EL (cell line): ENCODE measurements at places on chromosomes 1 and 21.

DNA sequence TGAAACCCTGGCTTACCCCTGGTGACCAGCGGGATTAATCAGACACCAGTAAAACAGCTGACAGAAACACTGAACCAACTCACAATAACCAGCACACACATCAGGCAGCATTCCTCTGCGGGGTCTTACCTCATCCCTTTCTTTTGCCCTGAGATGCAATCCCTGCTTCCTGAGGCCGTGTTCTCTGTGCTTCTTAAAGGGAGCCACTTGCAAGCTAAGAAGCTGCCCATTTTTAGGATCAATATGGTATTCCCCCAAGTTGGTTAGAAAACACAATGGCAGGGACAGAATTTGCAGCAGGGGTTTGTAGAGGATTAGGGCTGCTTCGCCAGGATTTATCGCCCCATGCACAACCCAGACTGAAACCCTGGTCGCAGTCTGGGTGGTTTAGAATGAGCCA lies 74.7 kb upstream of the OLIG2 start:
- no peak for DNase-seq

DNA sequence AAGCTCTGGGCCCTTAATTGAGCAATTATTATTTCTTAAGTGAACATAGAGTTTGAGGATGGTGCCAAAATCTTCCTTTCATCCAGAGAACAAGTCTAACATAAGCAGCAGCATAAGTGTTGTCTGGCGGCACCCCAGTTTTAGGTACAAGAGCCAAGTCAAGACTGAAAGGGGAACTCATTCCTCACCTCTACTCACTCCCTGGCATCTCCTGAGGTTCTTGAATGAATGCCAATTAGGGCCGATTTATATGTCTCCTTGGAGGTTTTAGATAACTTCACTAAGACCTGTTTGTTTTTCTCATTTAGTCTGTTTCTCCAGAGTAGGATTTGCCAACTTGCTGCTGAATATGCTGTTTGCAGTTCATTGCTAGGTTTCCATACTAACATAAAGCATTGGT lies 42.6 kb upstream of the ADGRL2 start:
- DNase-seq, result no peak

- peak; percentile 79 for DNase-seq
Measured at GRCh38 chr1:181173761-181174447, 85.4 kb downstream of the IER5 start.

GRCh38 chr1:224168859-224169380 lies 14.1 kb upstream of the DEGS1 start:
- DNase-seq, result peak; percentile 77

- DNase-seq, result no peak
Measured at GRCh38 chr1:9356021-9356420, 63.3 kb downstream of the SPSB1 start.

DNA sequence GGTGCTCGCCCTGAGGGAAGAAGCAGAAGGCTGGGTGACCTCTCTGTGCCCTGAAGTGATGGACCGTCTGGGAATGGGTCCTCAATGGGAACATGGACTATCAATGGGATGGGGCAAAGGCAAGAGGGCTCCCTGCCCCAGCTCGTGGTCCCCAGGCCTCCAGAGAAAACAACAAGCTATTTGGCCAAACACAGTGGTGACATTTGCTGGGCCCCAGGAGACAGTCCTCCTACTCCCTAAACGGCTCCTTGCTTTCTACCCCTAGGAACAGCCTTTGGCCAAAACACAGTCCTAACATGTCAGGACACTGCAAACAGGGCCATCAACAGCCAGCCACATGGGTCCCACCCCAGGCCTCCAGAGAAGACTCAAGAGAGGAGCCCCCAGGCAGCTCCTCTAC lies 102.8 kb downstream of the RAVER2 start:
- DNase-seq, result no peak

GRCh38 chr1:55512466-55512865 lies 297.3 kb upstream of the USP24 start:
- no peak for DNase-seq

- DNase-seq, result peak; percentile 75
Measured at GRCh38 chr21:28540514-28540913, 452.2 kb downstream of the LTN1 start.

DNA sequence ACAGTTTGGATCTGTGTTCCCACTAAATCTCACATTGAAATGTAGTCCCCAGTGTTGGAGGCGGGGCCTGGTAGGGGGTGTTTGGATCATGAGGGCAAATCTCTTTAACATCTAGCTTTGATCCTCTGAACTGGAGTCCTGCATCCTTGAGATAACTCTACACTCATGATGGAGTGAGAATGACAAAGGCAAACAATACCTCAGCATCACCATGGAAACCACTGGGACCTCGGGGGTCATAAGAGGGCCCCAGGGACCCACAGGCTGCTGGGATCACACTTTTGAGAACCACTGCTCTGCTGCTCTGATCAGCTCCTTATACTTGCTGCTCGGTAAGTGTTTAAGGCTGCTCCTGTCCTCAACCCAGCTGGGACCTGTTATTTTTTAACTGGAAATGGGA lies 13.4 kb upstream of the OBSCN start:
- no peak for DNase-seq

- no peak for DNase-seq
Measured at GRCh38 chr1:31588751-31589515, 12.6 kb downstream of the TINAGL1 start.

GRCh38 chr21:45060089-45060488 lies 14.3 kb upstream of the ADARB1 start:
- DNase-seq, result no peak

- DNase-seq, result no peak
Measured at GRCh38 chr1:180949616-180950000, 36.9 kb downstream of the KIAA1614 start.

GRCh38 chr1:193538003-193538354 lies 351.6 kb upstream of the B3GALT2 start:
- DNase-seq, result no peak

GRCh38 chr1:238489006-238489405 lies 598.3 kb upstream of the ZP4 start:
- peak; percentile 55 for DNase-seq

DNA sequence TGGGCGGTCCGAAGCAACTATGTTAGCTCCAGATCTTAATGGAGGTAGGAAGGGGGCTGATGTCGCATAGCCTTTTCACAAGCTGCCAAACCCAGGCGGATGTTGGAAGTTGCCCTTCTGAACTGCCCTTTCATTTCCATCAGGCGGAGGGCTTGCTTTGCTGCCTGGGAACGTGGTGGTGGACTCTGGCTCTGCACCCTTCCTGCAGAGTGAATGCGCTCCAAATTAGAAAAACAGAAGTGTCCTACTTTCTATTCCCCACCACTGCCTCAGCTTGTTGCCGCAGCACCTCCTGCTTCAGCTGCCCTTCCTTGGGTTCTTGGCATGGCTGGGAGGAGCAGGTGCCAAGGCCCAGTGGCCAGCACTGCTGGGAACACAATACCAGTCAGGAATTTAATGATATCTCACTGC lies 60.6 kb downstream of the AK4 start:
- DNase-seq, result no peak

- DNase-seq, result peak; percentile 49
Measured at GRCh38 chr1:37561133-37562132, 4.7 kb downstream of the DNALI1 start.

DNA sequence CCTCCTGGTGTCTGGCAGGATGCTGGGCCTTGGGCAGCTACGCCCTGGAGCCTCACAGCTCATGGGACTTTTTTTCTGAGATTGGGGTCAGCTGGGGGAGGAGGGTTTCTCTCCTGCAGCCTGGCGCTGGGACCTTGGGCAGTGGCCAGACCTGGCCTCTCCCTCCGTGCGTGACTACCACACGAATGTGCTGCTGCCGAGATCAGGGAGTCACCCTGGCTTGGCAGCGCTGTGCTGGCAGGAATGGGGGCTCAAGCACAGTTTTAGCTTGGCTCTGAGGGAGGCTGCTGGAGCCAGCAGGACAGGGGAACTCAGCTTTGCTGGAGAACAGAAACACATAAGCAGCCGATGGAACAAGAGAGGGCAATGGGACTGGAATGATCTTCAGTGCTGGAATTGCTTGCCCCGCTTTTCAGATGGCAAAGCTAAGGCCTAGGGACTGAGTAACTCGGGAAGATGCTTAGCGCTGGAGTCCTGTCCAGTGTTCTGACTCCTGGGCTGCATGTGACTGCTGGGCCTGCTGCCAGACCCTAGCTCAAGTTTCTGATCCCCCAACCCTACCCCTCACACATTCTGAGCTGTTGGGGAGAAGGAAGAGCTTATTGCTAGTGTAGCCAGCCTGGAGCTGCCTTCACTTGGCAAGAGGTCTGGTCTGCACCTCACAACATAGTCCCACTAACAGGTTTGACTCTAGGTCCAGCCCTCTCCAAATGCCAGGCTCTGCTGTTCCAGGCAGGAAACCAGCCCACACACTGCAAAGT lies 69.9 kb downstream of the NAV1 start:
- no peak for DNase-seq

- DNase-seq, result peak; percentile 73
Measured at GRCh38 chr1:26408604-26409003, 2.0 kb upstream of the LIN28A start.

GRCh38 chr1:9907441-9907840 lies 2.6 kb downstream of the CTNNBIP1 start:
- DNase-seq, result no peak

DNA sequence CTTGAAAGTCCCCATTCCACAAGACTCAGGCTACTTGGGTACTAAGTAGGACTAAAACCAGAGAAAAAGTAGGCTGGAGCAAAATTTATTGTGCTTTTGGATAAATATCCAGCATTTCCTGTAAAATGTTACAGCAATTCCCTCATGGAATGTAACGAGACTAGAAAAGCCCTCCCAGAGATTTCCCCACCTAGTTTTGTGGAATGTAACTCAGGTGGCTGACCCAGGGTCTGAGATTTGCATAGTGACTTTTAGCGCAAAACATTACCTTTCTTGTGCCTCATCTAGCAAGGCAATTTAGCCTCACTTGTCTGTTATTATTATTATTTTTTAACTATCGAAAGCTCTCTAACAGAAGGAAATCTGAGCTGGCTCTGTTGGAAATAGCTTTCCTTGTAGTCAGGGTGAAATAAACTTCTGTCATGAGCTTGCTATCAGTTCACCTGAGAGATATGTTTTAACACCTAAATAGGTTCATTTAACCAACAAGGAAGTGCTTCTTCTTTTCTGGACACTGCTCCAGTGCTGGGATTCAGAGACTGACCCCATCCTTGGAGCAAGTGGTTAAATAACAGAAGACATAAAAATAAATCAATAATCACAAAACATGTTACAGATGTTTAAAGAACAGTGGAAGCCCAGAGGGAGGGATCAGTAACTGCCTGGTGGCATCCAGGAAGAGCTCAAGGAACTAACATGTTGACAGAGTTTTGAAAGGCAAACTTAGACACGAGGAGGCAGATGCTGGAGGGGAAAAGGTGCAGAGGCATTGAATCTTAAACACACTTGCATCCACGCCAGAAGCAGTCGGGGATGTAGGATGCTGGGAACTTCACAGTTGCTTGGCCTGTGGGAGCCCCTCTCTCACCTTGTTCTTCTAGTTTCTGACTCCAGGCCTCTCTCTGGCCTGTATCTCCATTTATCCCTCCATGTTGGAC lies 68.3 kb upstream of the RHOU start:
- DNase-seq, result no peak

DNA sequence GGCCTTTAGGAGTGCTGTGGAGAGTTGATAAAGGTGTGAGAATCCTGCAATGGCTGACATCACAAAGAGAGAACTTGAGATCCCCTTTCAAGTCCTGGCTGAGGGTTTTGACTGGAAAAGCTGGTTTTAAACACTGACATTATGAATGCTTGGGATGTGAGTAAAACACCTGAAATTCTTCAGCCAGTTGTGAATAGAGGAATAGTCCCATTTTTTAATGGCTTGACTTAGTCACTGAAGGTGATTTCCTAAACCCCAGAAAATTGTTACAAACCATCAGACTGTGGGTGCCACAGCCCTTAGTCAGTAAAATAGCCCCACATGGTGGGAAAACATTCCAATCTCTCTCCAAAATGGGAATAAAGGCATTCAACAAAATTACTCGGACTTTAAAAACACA lies 107.7 kb upstream of the LMO4 start:
- peak; percentile 39 for DNase-seq

- peak; percentile 41 for DNase-seq
Measured at GRCh38 chr1:161139766-161140165, 7.3 kb upstream of the DEDD start.

- no peak for DNase-seq
Measured at GRCh38 chr1:169022648-169023047, 83.8 kb upstream of the ATP1B1 start.

DNA sequence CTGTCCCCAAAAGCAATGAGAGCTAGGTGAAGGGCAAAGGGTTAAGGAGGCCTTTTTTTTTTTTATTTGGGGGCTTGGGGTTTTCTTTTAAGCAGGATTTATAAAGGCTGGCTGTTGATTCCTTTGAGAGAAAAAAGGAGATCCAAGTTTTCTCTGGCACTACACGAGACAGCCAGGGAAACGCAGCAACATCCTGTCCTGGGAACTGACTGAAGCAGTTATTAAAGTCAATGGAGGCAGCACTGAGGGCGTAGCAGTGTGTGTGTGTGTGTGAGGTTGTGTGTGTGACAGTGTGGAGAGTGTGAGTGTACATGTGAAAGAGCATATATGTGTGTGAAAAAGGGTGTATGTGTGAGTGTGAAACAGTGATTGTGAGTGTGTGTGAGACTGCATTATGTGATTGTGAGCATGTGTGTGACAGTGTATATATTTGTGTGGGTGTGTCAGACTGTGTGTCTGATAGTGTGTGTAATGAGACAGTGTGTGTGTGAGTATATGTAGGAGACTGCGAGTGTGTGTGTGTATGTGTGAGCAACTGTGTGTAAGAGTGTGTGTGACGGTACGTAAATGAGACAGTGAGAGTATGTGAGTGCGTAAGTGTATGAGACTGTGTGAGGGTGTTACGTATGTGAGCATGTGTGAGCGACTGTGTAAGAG lies 65.9 kb upstream of the TIAM1 start:
- DNase-seq, result no peak

DNA sequence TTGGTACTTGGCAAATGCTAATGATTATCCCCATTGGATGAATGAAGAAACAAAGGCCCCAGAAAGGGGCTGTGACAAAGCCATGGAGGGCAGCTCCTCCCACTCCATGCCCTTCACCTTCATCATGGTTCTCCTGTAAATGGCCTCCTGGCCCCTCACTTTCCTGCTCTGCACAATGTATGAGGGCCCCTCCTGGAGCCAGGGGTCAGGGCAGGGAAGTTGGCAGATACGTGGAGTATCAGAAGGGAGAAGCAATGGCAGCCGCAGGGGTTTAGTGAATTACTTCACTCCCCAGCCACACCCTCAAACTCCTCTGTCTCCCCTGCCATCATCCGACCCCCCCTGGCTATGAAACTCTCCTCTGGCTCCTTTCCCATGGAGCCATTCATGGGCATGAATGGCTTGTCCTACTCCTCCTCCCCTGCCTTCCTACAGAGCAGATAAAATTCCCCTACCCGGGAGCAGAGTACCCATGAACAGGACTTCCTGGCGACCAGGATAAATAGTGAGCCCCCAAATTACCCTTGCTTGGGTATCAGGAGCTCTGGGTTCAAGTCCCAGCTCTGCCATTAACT lies 86.3 kb downstream of the CAMK2N1 start:
- DNase-seq, result no peak

- DNase-seq, result no peak
Measured at GRCh38 chr1:214021321-214021720, 33.5 kb downstream of the PROX1 start.

- peak; percentile 94 for DNase-seq
Measured at GRCh38 chr1:30816211-30817076, 58.9 kb upstream of the LAPTM5 start.

- no peak for DNase-seq
Measured at GRCh38 chr1:200921571-200922110, 26.9 kb downstream of the INAVA start.
